ENCODE measurements at places on chromosomes 6 and 20.

GRCh38 chr6:87555506-87555905 is 34.3 kb downstream of the RARS2 start:
- DNase-seq, result no peak

DNA sequence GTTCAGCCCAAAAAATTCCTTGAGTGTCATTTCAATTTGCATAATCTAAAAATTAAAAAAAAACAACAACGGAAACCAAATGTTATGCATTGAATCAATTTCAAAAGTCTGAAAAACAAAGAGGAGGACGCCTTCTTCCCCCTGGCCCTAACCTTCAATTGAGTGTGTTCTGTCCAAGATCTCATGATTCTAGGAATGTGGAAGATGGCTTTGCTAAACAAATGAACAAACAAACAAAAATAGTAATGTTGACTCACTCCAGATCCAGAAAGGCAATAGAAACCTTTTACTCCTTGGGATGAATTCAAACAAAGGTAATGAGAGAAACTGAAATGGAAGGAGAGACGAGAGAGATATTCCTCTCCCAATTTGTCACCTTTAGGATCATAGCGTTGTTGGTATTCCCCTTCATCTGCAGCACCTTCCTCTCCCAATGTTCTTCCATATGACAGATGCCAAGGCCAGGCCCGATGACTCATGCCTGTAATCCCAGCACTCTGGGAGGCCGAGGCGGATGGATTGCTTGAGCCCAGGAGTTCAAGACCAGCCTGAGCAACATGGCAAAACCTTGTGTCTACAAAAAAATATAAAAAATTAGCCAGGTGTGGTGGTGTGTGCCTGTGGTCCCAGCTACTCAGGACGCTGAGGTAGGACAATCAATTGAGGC is 109.2 kb upstream of the ADGRF1 start:
- DNase-seq, result no peak

DNA sequence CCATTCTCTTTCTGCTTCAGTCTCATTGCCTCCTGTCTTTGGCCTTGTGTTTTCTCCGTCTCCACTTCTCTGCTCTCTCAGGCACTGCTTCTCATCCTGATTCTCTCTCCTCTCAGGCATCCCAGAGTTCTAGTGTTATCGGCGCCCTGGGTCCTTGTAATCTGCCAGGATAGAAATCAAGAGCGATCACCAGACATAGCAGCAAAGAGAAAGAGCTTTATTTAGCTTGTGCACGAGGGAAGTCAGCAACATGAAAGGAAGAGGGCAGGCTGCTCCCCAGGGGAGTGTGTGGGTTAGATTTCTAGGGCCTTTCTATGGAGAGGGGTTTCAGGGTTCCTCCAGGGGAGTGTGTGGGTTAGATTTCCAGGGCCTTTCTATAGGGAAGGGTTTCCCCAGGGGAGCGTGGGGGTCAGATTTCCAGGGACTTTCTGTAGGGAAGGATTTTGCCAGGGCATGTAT is 32.5 kb downstream of the SUN5 start:
- no peak for DNase-seq

GRCh38 chr6:127996925-127997324 is 96.1 kb upstream of the THEMIS start:
- DNase-seq, result no peak

GRCh38 chr6:11197175-11197536 is 35.3 kb downstream of the NEDD9 start:
- DNase-seq, result no peak

- no peak for DNase-seq
Measured at GRCh38 chr6:130032758-130033340, 14.5 kb downstream of the L3MBTL3 start.

- DNase-seq, result no peak
Measured at GRCh38 chr20:31894980-31895675, 24.7 kb downstream of the TTLL9 start.

- no peak for DNase-seq
Measured at GRCh38 chr6:33740794-33741193, 5.9 kb downstream of the IP6K3 start.

- DNase-seq, result no peak
Measured at GRCh38 chr6:129679758-129680157, 30.2 kb downstream of the ARHGAP18 start.

- DNase-seq, result no peak
Measured at GRCh38 chr6:16683641-16684194, 77.5 kb downstream of the ATXN1 start.

- DNase-seq, result no peak
Measured at GRCh38 chr20:8602389-8603116, 466.3 kb upstream of the PLCB4 start.

GRCh38 chr6:155317186-155317585 is 2.9 kb upstream of the TFB1M start:
- no peak for DNase-seq

DNA sequence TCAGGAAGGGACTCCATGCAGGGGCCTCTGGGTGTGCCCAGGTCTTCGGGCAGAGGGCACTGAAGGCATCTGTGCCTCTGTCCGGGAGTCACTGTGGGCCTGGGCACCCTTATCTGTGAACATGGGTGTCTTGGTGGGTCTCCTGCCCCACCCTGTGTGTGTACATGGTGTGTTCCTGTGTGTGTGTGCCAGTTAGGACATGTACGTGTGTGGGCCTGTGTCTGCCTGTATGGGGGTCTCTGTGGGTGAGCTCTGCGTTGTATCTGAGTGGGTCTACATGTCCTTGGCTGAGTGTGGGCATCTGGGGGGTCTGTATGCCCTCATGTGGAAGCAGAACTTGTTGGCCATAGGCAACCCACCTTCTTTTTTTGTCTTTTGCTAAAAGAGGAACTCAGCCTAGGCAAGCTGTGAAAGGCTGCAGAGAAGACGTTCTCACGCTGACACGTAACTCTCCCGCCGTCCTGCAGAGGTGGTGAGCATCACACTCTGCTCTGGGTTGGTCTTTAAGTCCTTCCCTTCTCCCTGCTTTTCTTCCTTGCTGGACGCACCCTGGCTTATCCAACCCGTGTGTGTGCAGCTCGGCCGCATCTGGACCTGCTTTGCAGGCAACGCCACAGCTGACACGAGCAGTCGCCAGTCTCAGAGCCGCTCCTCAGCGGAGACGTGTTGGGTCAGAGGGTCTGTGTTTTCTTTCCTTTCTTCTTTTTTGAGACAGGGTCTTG is 532 bp upstream of the NPBWR2 start:
- DNase-seq, result no peak
